T-helper 1 cell (primary cell): ENCODE measurements at places on chromosomes 4 and X.

GRCh38 chr4:36677112-36677511 is 395.7 kb downstream of the DTHD1 start:
- DNase-seq: no peak

DNA sequence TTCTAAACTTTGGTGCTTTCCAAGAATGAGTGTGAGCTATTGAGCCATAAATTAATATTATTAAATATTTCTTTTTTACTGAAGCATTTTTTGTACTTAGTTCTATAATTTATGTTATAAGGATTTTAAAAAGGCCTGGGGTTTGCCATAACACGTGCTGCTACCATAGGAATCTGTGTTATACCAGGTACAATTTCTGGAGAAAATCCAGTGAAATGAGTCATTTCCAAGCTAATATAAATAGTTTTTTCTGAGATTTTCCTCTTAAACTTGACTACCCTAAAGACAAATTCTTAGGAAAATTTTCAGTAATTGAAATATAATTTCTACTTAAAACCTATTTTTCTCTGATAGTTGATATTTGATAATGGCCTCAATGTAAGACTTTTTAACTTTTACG is 130.8 kb downstream of the TLL1 start:
- DNase-seq: no peak

DNA sequence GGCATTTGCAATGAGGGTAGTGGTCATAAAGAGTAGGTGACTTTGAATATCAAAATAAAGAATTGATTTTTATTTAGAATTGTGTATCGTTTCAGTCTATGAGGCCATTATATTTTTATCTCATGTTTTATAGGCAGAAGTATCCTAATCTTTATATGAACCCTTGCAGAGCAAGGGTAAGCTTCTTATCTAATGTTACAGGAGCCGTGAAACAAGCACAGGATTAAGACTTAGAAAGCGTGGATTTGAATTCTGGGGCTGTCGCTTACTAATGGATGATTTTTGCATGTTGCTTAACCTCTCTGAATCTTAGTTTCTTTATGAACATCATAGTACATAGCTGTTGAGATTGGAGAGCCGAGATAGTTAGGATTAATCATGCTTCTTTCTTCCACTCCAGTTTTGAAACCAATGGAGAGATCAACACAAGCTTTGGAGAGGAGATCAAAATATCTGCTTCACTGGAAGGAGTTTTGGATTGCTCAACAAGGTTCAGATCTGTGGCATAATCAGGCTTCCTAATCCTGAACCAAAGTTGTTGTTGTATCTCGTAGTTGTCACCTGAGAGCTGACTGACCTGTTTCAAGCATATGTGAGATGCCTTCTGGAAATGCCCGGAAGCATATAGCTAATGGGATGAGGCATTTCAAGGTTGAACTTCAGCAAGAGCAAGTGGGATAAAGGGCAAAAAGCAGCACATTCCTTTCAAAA is 166.9 kb upstream of the GK2 start:
- DNase-seq: no peak

GRCh38 chr4:117378942-117379341 is 293.6 kb upstream of the TRAM1L1 start:
- no peak for DNase-seq

DNA sequence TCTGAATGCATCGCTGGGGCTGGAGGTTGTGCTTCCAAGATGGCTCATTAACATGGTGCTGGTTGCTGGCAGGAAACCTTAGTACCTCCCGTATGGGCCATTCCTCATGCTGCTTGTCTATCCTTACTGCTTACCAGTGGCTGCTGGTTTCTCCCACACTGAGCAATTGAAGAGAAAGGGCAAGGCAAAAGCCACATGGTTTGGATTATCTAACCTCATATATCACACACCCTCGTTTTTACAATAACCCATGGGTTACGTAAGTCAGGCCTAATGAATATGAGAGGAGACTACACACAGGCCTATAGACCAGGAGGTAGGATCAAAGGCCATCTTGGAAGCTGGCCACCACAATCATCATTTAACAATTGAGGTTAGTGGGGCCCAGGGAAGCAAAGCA is 141.8 kb upstream of the EDNRA start:
- no peak for DNase-seq
